ENCODE measurements at places on chromosomes 12 and 14.

DNA sequence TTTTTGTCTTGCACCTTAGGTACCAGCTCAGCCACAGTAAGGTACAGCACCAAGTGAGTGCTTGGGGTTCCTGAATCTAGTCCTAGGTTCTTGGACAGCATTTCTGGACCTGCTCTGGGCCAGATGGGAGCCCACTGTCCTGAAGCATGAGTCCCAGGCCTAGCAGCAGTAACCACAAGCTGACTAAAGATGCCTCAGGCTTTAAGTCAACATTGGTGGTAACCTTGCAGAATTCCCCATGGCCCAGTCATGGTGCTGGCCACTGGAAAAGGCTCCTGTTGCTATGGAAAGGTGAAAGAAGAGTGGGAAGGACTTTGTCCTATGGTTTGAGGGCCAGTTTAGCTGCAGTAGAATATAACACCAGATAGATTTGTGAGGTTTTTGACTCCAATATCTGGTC is 86.9 kb upstream of the CLEC14A start:
- DNase-seq = peak; percentile 21

GRCh38 chr12:45655743-45656142 is 73.8 kb upstream of the ARID2 start:
- no peak for DNase-seq

DNA sequence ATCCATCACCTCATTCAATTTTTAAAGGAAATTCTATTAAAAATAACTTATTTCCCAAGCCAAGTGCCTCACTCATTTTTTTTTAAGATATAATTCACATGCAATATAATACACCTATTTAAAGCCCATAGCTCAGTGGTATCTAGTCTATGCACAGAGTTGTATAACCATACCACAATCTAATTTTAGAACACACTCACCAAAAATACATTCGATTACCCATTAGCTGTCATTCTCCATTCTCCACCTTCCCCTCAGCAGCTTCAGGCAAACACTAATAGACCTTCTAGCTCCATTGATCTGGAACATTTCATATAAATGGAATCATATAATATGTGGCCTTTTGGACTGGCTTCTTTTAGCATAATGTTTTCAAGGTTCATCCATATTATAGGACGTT is 49.5 kb downstream of the CLMN start:
- DNase-seq = no peak

- no peak for DNase-seq
Observed at GRCh38 chr12:119153477-119154434, 25.0 kb upstream of the HSPB8 start.

- DNase-seq = peak; percentile 84
Observed at GRCh38 chr12:124109760-124110159, 136.7 kb downstream of the ZNF664 start.

- no peak for DNase-seq
Observed at GRCh38 chr12:50971946-50972345, 19.6 kb downstream of the HIGD1C start.

GRCh38 chr14:104926619-104927431 is 2.1 kb downstream of the PLD4 start:
- no peak for DNase-seq

DNA sequence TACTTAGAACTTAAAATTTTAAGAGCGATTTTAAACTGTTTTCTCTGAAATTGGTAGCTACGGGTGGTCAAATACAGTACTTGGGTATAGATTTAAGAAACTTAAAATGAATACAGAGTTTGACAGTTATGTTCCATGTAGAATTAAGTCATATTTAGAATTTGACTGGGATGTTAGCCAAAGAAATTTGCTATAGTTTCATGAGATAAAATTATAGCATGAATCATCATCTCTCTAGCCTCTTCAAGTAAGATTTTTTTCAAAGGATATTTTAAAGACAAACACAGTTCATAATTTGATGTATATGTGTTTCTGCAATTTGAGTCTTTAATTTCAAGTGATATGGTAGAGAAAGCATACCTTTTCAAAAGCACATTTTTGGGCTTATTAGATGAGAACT is 41.0 kb downstream of the ZCRB1 start:
- no peak for DNase-seq

GRCh38 chr14:93765155-93765554 is 23.1 kb downstream of the PRIMA1 start:
- no peak for DNase-seq

DNA sequence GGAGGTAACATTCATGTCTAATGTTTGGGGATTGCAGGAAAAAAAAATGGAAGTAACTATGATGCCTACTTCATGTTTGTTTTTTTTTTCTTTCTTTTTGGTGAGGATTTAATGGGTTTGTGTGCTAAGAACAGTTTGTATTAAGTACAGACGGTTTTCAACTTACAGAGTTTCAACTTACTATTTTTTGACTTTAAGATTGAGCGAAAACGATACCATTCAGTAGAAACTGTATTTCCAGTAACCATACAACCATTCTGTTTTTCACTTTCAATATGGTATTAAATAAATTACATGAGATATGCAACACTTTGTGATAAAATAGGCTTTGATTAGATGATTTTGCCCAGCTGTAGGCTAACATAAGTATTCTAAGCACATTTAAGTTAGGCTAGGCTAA is 10.4 kb downstream of the TECPR2 start:
- DNase-seq = no peak

- no peak for DNase-seq
Observed at GRCh38 chr12:21809100-21809499, 34.6 kb upstream of the KCNJ8 start.

GRCh38 chr12:78087363-78087675 is 256.6 kb downstream of the NAV3 start:
- DNase-seq = no peak

DNA sequence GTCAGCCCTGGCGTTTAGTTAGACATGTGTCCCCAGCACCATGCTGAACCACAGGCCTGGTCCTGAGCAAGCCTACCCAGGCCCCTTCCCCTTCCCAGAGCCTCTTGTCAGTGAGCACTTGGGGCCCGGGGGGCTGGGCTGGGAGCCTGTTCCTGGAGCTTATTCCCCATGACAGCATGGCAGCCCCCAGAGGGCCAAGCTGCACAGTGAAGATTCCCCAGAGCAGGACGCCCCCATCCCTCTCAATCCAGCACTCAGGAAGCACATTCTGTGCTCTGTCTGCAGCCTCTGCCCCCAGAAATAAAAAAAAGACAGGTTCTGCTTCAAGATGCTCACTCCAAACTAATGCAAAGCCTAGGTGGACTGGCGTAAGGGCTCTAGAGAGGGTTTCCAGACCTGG is 117.3 kb downstream of the LGMN start:
- DNase-seq = no peak

- DNase-seq = no peak
Observed at GRCh38 chr12:9902539-9903228, 21.4 kb downstream of the KLRF2 start.

- DNase-seq = no peak
Observed at GRCh38 chr12:54185919-54186318, 2.9 kb downstream of the SMUG1 start.

DNA sequence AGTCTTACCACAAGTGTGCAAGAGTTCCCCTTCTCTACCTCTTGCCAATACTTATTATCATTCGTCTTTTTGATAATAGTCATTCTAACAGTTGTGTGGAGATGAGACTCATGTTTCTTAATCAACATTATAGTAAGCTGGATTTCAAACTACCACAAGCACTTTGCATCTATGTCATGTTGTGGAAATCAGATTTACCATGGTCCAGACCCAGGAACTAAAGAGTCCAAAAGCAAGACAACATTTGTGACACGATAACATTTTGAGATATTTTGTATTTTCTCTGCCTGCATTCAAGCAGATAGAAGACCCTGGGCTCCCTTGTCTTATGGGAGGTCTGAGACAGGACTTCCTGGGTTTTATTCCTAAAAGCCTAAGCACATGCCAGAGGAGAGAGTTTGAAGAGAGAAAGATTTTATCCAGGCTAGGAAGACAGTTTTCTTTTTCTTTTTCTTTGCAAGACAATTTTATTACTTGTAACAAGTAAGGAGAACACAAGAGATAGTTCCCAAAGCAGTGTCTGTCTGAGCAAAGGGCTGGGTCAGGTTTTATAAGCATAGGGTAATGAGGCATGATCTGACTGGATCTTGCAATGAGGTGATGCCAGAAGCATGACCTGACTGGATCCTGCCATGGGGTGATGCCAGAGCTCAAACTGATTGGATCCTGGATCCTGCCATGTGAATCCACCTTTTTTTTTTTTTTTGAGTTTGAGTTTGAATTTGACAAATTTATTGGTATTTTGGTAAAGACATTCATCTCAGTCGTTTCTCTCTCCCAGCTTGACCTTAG is 180.5 kb upstream of the HMGA2 start:
- no peak for DNase-seq

DNA sequence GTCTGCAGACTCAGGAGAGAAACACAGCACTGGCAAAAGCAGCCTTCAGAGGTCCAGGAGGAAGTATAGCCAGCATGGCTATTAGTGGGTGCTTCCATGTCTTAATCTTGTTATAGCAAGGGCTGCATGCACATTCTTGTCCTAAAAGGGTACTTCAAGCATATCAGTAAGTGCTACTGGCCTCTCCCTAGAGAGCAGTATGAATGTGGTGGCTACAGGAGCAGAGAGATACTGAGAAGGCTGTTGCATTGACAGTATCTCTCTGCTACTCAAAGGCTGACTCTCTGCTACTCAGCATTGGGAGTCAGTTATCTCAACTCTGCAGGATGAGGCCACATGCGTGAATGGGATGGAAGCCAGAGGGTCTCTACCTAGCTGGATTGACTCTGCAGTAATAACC is 2.0 kb downstream of the GARIN6 start:
- no peak for DNase-seq

- peak; percentile 60 for DNase-seq
Observed at GRCh38 chr12:115155665-115156645, 472.0 kb upstream of the TBX3 start.

DNA sequence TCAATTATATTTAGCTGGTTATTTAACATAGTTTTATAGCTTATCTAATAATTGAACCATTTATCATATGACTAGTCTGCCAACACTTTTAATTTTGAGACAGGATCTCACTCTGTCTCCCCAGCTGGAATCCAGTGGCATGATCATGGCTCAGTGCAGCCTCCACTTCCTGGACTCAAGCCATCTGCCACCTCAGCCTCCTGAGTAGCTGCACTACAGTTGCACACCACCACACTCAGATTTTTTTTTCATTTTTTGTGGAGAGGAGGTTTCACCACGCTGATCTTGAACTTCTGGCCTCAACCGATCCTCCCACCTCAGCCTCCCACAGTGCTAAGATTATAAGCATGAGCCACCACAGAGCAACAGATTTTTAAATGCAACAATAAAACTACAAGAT is 151.4 kb upstream of the MDGA2 start:
- DNase-seq = no peak

GRCh38 chr12:128069359-128069997 is 197.5 kb upstream of the TMEM132C start:
- DNase-seq = peak; percentile 12

DNA sequence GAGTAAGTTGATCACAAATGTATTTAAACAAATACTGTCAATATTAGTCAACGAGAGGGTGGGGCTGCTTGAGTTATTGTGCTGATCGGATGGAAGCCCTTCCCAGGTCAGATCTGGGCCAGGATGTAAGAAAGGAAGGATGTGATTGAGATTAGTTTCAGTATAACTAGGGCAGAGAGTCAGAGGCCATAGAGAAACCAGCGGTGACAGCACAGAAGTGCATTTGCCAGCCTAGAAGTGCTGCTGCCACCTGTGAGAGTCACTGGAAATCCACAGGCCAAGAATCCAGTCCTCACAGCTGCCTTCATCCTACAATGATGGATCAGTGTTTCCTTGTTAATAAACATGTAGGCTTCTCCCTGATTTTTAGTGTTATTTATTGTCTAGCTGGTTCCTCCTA is 9.8 kb upstream of the FERMT2 start:
- DNase-seq = no peak

- no peak for DNase-seq
Observed at GRCh38 chr12:14408208-14408607, 42.7 kb downstream of the ATF7IP start.

- DNase-seq = no peak
Observed at GRCh38 chr12:75564852-75565251, 53.4 kb upstream of the KRR1 start.

- DNase-seq = no peak
Observed at GRCh38 chr12:102051431-102051965, 10.3 kb downstream of the WASHC3 start.

DNA sequence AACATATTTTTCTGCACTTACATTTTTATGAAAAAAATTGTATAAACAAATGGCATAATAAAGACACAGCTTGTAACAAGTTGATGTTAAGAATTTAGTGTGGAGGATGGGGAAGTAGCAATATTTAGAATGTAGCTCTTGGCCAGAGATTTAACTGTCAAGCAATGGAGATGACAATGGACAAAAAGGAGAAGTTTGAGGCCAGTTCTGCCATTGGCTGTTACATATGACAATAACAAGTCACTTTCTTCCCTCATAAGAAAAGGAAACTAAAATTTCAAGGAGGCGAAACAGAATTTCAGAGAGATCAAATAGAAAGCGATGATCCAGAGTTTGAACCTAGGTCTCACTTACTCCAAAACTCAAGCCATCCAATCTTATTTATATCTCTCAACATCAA is 122.8 kb upstream of the CCDC175 start:
- no peak for DNase-seq

GRCh38 chr14:23727566-23728335 is 91.6 kb downstream of the DHRS2 start:
- peak; percentile 40 for DNase-seq

DNA sequence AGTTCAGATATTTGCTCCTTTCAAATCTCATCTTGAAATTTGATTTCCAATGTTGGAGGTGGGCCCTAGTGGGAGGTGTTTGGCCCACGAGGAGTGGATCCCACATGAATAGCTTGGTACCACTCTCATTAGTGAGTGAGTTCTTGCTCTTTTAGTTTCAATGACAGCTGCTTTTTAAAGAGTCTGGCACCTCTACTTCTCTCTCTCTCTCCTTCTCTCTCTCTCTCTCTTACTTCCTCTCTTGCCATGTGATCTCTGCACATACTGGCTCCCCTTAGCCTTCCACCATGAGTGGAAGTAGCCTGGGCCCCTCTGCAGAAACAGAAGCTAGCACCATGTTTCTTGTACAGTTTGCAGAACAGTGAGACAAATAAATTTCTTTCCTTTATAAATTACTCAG is 25.1 kb downstream of the GPR65 start:
- DNase-seq = no peak

- no peak for DNase-seq
Observed at GRCh38 chr12:28536088-28536487, 345.8 kb downstream of the CCDC91 start.

DNA sequence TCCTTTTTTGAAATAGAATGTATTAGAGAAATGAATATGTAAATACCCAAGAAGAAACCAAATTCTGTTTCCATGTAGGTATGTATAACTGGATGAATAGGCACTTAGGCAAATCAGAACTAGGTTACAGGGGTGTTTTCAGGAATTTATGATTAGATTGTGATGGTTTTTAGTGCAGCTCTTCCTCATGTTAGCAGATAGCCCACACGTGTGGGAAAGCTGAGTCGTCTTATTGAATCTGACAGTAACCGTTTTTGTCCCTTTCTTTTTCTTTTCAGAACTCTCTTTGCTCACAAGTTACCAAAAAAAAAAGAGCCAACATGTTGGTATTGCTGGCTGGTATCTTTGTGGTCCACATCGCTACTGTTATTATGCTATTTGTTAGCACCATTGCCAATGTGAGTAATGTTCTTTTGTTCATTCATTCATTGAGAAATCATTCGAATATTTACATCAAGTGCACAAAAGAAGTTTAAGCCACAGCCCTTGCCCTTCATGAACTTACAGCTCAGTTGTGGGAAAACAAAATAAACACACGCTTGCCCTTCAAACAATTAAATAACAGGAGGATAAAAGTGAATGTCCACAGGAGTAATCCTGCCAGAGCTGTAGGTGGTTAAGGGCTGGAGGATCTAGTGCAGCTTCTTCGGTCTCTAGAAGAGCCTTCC is 14.8 kb downstream of the EMP1 start:
- DNase-seq = no peak

- DNase-seq = no peak
Observed at GRCh38 chr14:76012354-76012753, 26.8 kb downstream of the IFT43 start.
